Activated CD4-positive, alpha-beta T cell treated with anti-CD3 and anti-CD28 coated beads, Interleukin-2, amount 50 U/mL, for 1 hour (primary cell): ENCODE measurements at places on chromosomes 4 and X.

DNA sequence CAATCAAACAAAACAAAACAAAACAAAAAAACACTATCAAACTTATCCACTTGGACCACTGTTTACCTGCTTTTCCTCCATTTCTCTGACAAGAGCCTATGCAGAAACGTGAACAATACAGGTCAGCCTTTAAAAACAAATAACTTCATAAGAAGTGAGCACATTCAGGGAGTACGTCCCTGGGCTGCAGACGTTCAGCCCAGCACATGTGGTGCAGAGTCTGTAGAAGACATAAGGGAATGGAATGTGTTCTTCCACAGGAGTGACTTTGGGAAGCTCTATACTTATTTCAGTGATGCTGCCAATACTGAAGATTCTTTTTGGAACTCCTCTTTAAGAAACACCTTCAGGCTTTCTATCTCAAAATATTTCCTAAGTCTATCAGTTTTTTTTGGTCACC lies 120.6 kb downstream of the SPRY1 start:
- DNase-seq, result no peak

GRCh38 chr4:15864651-15865566 lies 73.6 kb downstream of the FGFBP1 start:
- no peak for DNase-seq

DNA sequence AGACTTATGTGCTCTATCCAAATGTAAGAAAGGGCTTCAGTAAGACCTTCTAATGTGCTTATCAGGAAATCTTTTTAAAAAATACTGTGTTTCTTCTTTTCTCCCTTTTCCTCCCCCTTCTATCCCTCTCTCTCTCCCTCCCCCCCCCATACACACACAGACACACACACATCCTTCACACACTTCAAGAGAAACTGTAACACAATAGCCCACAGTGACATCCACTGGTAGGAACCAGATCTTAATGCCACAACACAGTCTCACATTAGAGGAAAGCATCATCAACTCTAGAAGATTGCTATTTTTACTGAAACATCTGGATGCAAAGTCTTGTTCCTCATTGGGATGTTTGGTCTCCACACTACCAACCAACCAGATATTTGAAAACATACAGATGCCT lies 4.6 kb downstream of the PCDH19 start:
- DNase-seq, result no peak

- no peak for DNase-seq
These were observed 115.1 kb upstream of the GPM6A start for GRCh38 chr4:175927121-175927520.

DNA sequence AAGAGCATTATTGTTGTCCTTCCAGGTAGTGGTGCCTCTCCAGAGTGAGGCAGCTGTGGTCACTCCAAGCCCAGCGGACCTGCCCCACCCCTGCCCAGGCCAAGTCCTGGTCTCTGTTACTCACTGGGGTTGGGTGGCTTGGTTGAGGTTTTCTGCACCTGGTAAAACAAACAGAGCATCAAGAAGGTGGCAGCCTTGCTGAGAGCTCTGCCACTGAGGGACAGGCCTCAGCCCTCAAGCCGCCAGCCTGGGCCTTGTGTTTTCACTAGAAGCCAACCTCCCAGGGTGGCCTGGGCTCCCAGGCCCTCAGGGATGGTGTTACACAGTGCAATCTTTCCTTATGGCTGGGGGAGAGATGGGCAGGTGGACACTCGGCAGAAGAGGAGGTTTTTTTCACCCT lies 182.7 kb downstream of the BCOR start:
- no peak for DNase-seq

DNA sequence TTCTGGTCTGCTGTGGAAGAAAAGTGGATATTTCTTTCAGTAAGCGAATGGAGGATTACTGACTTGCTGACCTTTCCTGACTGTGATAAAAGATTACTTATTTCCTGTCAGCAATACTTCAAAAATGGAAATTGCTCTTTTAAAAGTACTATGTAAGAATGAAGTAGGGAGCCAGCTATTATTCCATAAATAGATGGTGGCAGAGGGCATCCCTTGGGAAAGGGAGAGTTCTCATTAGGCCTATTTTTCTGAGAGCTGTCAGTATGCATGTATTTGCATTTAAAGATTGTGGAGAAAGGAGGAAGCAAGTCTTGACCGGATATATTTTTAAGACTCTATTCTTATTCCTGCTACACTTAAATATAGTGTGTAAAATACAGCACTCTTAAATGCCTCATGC lies 37.2 kb downstream of the TMEM47 start:
- no peak for DNase-seq

DNA sequence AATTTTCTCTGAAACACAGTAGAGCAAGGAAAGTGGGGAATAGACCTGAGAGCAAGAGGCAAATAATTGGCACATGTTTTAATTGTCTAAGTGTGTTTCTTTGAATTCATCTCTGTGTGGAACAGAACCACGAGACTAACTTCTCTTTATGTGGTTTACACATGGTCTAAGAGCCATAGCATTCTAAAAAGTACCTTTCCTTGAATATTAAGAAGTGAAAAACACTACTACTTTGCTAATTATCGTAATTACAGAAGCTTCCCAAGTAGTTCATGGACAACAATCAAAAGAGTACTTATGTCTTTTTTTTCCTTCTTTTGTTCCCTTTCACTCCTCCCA lies 2.9 kb upstream of the CYBB start:
- DNase-seq, result no peak

DNA sequence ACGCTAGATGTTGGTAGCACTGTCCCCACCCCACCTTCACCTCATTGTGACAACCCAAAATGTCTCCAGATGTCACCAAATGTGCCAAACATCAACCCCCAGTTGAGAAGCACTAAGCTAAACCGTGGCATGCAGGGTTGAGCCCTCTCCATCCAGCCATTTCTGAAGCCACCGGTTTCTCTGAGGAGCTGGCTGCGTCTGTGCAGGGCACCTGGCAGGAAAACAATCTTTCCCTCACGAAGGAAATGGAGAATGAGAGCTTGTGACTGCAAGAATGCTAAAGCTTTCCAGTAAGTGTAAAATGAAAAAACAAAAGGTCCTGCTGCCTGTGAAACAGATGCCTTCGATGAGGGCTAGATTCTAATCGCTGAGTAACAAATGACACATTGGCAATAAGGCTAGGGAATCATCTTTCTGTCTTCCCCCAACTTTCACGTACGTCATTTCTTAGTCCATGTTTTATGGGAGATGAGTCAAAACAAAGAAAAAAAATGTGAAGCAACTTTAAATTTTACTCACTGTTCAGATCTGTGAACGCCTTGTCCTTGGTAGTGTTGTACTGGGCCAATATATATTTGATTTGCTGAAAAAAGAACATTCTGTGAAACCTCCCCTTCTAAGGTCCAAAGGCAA lies 59.9 kb downstream of the PROM1 start:
- no peak for DNase-seq

GRCh38 chr4:138553001-138553845 lies 311.1 kb upstream of the SLC7A11 start:
- no peak for DNase-seq

GRCh38 chr4:181548873-181549575 lies 694.2 kb upstream of the TENM3 start:
- DNase-seq, result no peak

GRCh38 chrX:148763896-148764295 lies 263.5 kb downstream of the AFF2 start:
- no peak for DNase-seq
